ENCODE measurements at places on chromosomes 6 and 20.
A peak's percentile ranks its signal among the peaks of the same experiment; 100 is the strongest.

- no peak for DNase-seq
Measured at GRCh38 chr6:129672341-129672682, 37.7 kb downstream of the ARHGAP18 start.

GRCh38 chr6:45558858-45559257, 181.1 kb upstream of the SUPT3H start:
- DNase-seq = no peak

GRCh38 chr20:49984426-49985153, 1.8 kb downstream of the SNAI1 start:
- DNase-seq = no peak

DNA sequence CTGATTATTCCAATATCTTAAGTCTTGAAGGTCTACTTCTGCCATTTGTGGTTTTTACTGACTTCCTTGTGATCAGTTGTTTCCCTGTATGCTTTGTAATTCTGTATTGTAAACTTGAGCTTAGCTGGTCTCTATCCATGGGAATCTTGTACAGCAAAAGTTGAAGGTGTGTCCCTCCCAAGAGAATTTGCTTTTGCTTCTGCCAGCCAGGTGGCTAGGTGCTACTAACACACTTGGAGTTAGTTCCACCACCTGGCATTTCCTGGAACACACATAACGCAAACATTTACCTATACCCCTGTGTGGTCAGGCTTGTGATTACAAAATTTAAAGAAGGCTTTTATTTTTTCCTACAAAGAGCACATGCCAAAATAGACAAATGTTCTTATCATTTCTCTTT, 141.2 kb downstream of the GRM4 start:
- DNase-seq = no peak

- no peak for DNase-seq
Measured at GRCh38 chr6:87102151-87102621, 7.3 kb upstream of the CGA start.

DNA sequence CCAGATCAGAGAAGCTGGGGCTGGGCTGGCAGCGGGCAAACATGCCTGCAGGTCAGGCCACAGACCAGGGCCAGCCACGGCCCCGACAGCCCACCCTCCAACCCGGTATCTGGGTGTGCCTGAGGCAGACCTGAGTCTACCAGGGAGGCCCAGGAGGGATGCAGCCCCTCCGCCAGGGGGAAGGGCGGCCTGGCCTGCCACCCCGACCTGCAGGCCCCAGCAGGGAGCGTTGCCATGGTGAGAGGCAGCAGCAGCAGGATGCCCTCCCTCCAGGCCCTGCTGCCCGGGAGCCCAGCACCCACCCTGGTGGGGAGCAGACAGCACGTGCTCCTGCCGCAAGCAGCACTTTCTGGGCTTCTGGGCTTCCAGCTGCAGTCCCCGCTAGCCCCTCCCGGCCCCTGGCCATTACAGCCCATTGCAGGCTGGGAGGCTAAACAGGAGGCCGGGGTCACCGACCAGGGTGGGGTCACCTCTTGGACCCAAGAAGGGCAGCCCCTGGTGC, 3.8 kb upstream of the EEF1A2 start:
- no peak for DNase-seq

- DNase-seq = no peak
Measured at GRCh38 chr6:17032988-17033634, 68.7 kb upstream of the STMND1 start.

- no peak for DNase-seq
Measured at GRCh38 chr20:32160341-32160740, 47.2 kb downstream of the PLAGL2 start.

- no peak for DNase-seq
Measured at GRCh38 chr6:87656857-87657256, 45.2 kb downstream of the AKIRIN2 start.

GRCh38 chr6:7911345-7911725, 747 bp upstream of the TXNDC5 start:
- DNase-seq = no peak

GRCh38 chr6:10759312-10759839, 11.8 kb downstream of the TMEM14B start:
- no peak for DNase-seq

DNA sequence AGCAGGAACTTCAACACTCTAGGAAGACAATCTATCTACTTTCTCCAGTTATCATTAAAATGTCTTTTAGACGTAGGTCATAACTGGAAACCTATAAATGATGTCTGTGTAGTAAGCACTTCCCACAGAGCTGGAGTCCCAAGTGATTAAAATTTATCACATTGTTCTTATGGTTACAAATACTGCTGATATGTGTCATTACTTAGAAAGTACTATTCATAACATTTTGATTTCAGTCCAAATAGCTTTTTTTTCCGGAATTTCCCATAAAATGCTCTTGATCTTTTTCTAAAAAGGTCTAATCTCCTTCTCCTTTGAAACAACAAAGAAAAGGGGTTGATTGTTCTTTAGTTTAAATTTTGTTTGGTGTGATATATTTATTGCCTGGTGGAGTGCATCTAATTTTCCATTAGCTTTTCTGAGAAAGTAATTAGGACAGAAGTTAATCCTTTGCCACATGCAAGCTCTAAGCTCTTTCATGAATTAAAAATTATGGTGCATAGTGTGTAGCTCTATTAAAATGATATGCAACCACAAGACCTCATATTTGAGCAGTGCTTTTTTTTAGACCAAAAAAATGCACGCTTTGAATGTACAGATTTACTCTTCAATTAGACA, 132.7 kb upstream of the TCF21 start:
- DNase-seq = no peak

- DNase-seq = no peak
Measured at GRCh38 chr6:152049502-152049901, 242.0 kb downstream of the ESR1 start.

DNA sequence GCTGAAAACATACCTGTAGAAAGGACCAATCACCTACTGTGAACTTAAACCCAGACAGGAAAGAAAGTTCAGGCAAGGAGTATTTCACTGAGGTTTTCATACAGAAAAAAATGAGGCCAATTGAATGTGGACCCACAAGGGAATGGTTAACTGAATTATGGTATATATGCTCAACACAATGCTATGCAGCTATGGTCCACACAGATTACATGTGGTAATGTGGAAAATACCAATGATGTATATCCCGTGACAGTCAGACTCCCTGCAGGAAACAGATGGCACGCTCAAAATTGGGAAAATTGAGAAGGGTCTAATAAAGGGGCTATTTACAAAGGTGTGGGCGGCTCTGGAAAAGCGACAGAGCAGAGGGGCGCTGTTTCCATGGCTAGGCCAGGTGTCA, 47.1 kb upstream of the PIM1 start:
- DNase-seq = no peak

DNA sequence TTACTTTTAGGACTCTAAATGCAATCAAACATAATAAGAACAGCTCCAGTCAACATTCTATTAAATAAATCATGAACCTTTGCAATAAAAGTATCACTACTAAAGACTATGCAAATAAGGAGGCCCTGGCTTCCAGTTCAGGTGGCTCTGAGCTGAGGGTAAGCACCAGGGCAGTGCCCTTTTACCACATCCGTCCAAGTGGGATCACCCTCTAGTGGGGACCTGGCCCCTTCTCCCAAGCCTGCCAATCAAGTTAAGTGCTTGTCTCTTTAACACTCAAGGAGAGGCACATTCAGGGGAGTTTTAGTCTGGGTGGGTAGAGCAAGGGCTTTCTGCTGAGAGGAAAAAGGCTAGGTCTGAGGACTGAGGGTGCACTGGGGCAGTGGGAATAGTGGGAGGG, 161.4 kb downstream of the TMEM200A start:
- no peak for DNase-seq

DNA sequence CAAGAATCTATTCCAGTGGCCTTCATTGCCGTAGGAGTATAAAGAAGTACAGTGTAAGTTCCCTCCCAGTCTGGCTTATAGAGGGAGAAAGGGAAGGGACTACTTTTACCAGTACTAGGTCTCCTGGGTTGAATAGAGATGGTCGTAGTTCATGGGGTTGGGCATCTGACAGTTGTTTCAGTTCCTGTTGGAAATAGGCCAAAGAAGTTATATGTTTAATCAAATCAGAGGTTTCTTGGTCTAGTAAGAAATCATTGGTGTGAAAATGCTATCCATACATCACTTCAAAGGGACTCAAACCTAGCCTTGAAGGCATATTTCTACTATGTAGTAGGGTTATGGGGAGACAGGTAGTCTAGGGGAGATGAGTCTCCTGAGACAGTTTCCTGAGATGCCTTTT, 45.6 kb upstream of the MAN1A1 start:
- DNase-seq = no peak

DNA sequence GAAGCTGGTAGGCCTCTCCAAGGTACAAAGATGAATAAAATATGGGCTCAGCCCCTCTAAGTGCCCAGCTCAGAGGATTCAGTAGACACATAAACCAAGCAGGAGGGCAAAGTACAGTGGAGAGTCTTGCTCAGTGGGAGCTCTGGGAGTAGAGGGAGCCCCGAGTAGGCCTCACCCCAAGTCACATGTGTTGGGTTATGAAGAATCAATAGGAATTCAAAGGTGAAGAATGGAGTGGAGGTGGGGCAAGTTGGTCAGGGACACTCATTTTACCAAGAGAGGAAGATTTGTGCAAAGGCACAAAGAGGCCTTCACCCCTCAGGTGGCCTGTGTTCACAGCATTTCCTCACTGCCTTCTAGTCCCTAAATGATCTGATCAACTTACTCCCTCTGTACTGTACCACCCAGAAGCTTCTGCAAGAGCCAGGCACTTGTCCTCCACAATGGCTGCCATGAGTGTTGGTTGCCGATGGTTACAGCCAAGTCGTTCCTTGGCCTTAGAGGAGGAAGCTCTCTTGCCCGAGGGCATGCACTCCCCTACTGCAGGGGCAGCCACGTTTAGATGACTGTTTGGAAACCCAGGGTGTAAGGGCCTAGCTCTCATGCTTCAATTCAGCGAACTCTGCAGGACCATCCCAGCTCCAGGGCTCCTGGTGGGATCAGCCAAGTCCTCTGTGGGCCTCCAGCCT, 6.7 kb upstream of the CDKN1A start:
- DNase-seq = no peak

- no peak for DNase-seq
Measured at GRCh38 chr20:48202334-48203113, 417.2 kb upstream of the SULF2 start.

GRCh38 chr6:53044071-53044470, 21.1 kb upstream of the FBXO9 start:
- DNase-seq = no peak

DNA sequence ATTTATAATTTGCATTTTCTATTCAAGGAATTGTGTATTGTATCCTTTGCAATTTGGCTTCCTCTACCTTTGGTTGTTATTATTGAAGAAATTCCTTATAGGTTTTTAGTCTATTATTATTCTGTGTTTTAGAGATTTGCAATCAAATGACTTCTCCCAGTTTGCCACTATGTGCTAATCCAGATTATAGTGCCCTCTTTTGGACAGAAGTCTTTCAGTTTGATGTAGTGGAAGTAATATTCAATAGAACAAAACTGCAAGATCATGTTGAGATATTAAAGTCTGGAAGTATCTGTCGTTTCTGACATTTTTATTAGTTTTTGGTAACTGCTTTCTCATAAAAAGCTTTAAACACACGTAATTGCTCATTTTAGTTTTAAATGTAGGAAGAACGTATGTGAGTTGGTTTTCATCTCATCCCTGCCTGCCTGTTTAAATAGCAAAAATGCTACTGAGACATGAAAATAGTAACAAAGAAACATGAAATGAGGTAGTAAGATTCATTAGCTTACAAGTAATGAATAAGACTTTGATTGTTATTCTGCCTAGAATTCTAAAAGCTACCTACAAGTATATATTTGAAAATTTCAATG, 72.8 kb downstream of the RTN4IP1 start:
- DNase-seq = no peak

DNA sequence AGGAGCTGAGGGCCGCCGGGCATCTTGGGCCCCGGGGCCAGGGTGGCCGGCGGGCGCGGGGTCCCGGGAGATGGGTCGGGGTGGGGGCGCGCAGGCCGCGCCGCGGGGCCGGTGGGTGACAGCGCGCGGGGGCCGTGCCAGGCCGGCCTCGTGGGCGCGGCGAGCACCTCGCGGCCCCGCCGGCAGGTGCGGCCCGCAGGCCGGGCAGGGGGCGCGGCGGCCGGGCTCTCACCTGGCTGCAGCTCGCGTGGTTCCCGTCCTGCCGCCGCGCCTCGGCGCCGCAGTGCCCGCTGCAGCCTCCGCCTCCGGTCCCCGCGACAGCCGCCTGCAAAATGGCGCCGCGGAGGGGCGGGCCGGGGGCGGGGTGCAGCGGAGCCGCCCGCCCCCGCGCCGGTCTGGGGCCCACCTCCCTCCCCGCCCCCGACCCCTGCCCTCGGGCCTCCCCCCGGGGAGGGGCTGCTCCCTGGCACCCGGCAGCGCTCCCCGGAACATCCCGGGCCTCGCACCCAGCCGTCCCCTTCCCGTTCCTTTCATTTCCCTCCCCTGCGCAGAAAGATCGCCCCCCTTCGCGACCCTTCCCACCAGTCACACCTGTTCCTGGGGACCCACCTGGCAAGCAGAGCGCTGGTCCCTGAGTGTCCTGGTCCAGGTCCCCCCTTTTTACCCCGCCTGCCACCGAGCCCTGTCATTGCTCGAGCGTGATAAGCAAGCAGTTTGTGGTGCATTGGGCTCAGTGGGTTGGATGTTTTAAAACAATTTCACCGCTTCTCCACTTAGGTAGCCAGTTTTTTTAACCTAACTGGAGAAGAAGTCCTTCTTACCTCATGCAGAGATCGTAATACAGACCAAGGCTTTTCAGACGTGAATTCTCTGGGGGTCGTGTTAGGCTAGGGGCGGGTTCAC, at the start of gene SLC23A2:
Gene SLC23A2 (minus strand): TSS at position 337 of the 903 bp plus-strand sequence. CDS start 68,948 bp downstream, outside the sequence.
- DNase-seq = peak; percentile 35

DNA sequence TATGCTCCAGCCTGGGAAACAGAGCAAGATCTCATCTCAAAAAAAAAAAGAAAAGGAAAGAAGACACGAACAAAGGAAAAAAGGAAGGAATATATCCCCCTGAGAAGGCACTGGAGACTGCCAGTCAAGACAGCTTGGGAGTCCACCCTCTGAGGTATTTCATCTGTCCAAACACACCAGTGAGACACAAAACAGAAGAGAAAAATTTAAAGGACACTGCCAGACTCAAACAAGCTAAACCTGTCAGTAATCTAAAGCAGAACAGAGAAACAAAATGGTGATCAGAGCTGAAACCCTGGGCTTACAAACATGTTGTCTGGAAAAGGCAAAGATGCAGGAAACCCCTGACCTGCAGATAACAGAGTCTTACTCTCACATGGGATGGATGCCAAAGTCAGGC, 114.9 kb downstream of the DCDC2 start:
- no peak for DNase-seq

DNA sequence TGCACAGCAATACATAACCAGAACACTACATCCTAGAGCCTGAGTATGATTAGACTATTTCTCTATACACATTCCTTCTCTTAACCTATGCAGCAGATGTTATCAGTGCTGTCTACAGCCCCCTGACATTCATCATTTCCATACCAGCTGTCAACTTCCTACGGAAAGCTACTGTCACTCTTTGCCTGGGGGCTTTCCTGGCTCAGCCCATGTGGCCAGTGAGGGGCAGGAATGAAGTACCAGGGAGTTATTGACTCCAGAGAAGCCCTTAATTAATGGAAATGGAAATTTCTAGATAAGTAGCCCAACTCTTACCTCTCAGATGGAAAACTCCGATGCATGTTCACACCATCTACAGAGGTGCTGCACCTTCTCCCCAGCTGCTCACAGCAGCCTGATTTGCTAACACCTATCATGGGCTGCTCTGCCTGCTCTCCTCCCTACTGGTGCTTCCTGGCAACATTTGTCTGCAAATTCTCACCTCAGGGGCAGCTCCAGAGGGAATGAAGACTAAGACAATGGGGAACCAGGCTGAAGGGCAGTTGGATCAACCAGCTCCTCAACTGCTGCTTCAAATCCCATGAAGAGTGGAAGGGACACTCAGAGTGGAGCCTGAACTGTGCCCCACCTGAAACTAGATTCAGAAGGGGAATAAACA, 59.6 kb downstream of the LINC00237 start:
- DNase-seq = no peak
